Bronchial epithelial cell (primary cell): ENCODE measurements at places on chromosomes 2 and 18. TPM values are rescaled to one million over a fixed set of nuclear protein-coding genes. Genes with fewer than 3 reads are reported as not detected.

DNA sequence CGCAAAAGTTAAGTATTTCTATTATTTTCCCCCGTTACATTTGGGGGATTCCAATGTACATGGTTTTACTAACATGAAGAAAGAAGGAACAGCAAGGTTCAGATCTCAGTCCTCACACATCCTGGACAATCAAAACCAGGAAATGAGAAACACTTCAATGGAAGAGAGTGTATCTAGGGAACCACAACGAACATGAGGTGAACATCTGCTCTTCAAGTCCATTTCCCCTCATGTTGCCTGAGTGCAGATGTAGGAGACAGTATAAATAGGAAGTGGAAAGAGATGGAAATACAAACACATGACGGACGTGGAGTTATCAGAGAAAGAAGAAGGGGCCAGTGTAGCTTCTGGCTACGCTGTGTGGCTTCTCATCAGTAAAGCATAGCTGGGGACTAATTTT lies 52.6 kb downstream of the CHN1 start:
- no peak for DNase-seq

DNA sequence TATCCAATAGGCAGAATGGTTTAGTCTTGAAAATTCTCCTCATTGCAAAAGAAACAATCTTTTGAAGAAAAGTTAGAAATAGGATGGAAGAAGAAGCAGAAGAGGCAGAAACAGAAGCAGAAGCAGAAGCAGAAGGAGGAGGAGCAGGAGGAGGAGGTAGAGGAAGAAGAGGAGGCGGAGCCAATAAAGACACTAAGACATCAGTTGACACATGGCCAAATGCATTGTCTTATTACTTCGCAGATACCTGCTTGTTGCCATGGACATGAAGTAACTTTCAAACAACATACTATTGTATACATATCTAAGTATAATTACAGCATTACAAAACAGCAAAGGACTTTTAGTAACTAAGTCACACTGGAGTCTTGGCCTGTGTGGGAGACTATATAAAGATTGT lies 606.3 kb downstream of the METTL4 start:
- DNase-seq = no peak

DNA sequence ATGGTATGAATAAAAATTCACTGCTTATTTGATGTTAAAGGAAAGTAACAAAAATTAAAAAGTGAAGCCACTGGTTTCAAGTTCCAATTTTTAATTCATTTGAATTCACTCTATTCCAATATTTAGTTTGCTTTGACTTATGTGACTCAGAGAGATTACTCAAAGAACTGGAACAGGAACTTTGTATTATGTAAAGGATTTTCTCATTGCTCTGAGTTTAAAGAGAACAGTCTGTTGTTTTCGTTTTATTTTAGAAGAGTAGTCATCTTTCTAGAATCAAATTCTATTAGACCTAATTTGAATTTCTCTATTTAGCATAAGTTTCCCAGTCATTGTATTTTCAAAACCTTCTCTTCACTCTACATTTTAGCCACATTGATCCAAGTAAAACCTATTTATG lies 300.1 kb upstream of the SLC8A1 start:
- DNase-seq = peak; percentile 43

DNA sequence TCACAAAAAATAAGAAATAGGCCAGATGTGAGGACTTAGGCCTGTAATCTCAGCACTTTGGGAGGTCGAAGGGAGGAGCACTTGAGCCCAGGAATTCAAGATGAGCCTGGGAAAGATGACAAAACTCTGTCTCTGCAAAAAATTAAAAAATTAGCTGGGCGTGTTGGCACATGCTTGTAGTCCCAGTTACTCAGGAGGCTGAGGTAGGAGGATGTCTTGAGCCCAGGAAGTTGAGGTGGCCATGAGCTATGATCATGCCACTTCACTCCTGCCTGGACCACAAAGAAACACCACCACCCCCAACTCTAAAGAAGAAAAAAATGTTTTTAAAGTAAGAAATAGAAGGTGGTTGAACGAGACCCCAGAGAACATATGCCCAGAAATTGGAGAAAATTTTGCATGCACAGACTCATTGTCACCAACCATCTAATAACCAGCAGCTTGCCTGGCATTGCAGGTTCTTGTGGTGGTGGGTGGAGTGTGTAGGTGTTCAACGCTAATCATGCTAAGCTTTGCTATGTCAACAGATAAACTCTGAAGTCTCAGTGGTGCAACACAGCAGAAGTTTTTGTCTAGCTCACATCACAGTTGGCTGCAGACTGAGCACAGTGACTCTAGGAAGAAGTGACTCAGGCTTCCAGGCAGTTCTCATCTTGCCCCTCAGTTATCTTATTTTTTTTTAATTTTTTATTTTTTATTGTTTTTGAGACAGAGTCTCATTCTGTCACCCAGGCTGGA lies 18.6 kb downstream of the ARL4C start:
- DNase-seq = peak; percentile 77

- no peak for DNase-seq
Measured at GRCh38 chr2:11910971-11911370, 164.5 kb downstream of the LPIN1 start.

- no peak for DNase-seq
Measured at GRCh38 chr2:235000426-235001236, 48.8 kb downstream of the SH3BP4 start.

GRCh38 chr2:84879584-84880394 lies 1.1 kb downstream of the TRABD2A start:
- no peak for DNase-seq

- no peak for DNase-seq
Measured at GRCh38 chr2:149152469-149152953, 114.0 kb downstream of the LYPD6B start.

DNA sequence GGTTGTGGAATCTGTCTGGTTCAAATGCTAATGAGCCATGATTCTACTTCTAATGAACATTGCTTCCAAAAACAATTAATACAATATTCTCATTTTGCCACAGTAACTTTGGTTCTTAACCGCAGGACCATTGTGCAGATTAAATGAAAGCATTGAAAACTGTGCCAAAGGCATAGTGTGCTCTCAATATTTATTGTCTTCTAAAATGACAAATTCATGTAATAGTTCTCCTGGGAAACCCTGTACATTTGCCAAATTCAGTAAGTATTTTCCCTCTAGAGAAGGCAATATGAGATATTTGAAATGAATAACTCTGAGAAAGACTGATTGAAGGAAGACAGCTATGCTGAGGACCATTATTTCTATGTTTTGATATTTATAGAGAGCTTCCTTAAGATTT lies 246.3 kb downstream of the CCDC102B start:
- no peak for DNase-seq

- peak; percentile 51 for DNase-seq
Measured at GRCh38 chr2:217785544-217786045, 217.2 kb downstream of the TNS1 start.

GRCh38 chr2:68637047-68637446 lies 6.3 kb upstream of the PROKR1 start:
- DNase-seq = no peak

- DNase-seq = no peak
Measured at GRCh38 chr18:39698436-39698835, 2132.8 kb upstream of the CELF4 start.

DNA sequence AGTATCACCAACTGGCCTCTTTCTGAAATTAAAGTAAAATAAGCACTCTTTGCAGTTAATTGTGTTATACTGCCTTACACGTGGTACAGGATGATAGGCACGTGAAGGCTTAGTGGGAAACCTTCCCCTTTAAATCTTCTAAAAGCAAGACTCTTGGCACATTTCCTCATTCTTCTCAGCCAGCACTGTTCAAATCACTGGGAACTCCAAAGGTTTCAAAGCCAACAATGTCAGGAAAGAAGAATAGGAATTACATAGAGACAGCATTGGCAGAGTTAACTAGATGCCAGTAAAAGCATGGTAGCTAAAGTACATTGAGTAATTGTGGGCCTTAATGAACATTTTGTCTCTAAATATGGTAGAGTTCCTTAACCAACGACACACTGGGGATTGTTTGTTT lies 96.4 kb downstream of the DTNA start:
- DNase-seq = no peak

GRCh38 chr2:63888490-63889402 lies 47.0 kb downstream of the UGP2 start:
- peak; percentile 39 for DNase-seq

DNA sequence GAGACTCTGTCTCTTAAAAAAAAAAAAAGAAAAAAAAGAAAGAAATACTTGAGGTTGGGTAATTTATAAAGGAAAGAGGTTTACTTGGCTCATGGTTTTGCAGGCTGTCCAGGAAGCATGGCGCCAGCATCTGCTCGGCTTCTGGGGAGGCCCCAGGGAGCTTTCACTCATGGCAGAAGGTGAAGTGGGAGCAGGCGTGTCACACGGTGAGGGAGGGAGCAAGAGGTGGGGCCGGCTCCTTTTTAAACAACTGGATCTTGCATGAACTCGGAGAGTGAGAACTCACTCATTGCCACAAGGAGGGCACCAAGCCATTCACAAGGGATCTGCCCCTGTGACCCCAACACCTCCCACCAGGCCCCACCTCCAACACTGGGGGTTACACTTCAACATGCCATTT lies 30.6 kb downstream of the CYP26B1 start:
- no peak for DNase-seq

DNA sequence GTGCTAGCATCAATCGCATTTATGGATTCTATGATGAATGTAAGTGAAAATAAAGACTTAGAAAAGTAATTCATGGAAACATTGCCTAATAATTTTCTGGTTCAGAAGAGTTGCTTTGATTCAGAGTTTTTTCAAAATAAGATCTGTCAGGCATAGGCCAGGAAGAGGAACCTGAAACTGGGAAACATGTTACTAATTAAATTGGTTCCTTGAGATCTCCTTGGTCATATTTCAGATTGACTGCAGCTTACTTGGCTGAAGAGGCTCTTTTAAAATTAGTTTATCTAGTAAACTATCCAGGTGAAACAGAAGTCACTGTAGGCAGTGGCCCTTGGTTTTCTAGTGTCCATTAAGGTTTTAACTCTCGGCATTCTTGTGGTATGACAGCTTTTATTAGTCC lies 27.4 kb downstream of the PPP1CB start:
- no peak for DNase-seq

- DNase-seq = no peak
Measured at GRCh38 chr18:59429608-59430007, 70.5 kb upstream of the LMAN1 start.

- DNase-seq = no peak
Measured at GRCh38 chr2:69791045-69791444, 38.4 kb upstream of the GMCL1 start.

DNA sequence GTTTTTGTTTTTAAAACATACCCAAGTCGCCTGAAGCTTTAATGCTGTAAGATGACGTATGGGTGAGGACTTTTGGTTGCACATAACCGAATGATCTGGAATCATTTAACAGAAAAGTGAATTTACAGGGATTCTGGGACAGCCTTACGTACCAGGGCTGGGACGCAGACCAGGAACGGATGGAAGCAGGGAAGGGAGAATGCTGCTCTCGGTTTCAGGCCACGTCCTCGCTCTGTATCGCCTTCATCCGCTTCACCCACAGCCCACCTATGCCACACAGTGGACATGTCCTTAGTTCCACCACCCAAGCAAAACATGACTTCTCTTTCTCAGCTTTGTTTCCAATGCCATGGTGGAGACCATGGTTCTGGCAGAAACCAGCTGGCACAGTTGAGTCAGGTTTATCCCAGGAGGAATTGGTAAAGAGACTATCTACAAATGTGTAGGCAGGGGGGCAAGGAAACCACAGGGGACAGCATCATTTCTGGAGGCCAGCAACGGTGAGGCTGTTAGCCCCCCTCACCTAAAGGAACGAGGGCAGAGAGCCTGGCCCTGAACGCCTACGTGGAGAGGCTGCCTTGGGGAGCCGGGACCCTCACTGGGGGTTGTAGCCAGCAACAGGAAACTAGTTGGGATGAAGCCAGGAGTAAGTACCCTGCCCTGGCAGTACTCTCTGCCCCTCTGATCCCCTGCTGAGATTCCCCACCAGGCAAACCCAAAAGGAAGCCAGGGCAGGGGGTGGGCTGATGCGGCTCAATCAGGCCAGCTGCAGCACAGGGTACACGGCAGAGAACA lies 132.5 kb downstream of the NDUFA10 start:
- no peak for DNase-seq

- DNase-seq = no peak
Measured at GRCh38 chr2:129240061-129240460, 739.4 kb upstream of the RAB6C start.

GRCh38 chr2:42103829-42104228 lies 56.0 kb downstream of the PKDCC start:
- no peak for DNase-seq

DNA sequence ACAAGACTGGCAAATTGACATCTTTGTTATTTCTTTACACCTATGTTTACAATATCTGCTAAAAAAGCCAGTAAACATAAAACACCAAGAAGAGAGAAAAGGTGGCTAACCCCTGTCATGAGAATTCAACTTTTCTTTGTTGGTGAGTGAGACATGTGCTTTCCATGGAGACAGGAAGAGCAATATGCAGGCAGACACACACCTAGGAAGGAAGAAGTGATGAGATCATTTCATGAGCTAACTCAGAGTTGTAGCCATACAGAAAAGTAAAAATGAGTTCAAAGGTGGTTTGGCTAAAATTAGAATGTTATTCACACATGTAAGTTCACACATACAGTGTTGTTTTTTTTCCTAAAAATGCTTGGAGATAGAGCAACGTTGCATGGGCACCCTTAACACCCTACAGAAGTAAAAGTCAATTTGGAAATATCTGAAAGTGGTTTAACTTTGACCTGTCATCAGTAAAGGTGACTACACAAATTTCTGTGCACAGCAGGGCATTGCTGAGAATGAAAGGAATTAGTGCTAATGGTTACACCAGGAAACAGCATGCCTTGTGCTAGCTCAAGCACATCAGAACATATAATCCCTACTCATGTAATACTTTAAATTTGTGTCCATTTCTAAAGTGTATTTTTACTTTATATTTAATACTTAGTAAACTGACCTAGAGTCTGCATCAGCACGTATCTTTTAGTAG lies 557.6 kb downstream of the CBLN2 start:
- no peak for DNase-seq

- DNase-seq = no peak
Measured at GRCh38 chr2:180655842-180656454, 324.5 kb upstream of the UBE2E3 start.

GRCh38 chr2:6960659-6961058 lies 43.4 kb downstream of the RNF144A start:
- peak; percentile 16 for DNase-seq

- no peak for DNase-seq
Measured at GRCh38 chr2:20422402-20423271, 24.2 kb upstream of the RHOB start.

DNA sequence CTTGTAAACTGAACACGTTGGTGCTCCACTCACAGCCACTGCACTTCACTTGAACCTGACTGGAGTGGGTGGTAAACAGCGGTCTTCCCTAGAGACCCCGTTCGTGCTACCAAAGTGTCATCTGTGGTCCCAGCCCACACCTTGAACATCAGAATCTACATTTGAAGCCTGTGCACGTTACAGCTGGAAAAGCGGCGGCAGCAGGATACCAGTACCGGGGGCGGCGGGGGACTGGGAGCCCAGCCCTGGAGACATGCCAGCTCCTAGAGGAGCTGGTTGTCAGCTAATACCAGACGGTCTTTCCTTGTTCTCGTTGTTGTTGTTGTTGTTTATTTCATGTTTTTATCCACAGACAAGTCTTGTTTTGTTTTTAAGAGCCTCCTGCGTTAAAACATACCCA lies 156.7 kb downstream of the WDSUB1 start:
- DNase-seq = no peak

The NOP58 gene
- total RNA-seq = 59.3 and 79.5 TPM in 2 replicates

The CIB4 gene
- total RNA-seq = not detected in 2 replicates

The RTP5 gene
- not detected in 2 replicates for total RNA-seq

The APOB gene
- total RNA-seq = under 0.01 TPM in 1 of 2 replicates, not detected in the other

The TTN gene
- under 0.01 TPM in 2 replicates for total RNA-seq

The LYG1 gene
- 0.26 and 0.77 TPM in 2 replicates for total RNA-seq

The FBXO41 gene
- total RNA-seq = 1.6 and 1.8 TPM in 2 replicates

The LYPD6 gene
- total RNA-seq = 0.13 and 0.26 TPM in 2 replicates

The HOXD8 gene
- total RNA-seq = not detected in 2 replicates

The CAPN14 gene
- 10.3 and 35.1 TPM in 2 replicates for total RNA-seq
